Thoracic aorta (tissue), 2 donors: ENCODE measurements at places on chromosomes 3 and 15. TPM values are rescaled to one million over a fixed set of nuclear protein-coding genes. Genes with fewer than 3 reads are reported as not detected.

GRCh38 chr3:114439284-114439683 is 145.5 kb downstream of the TIGIT start:
- H3K4me3 ChIP-seq = no peak overlapping the region
- no peaks in the 10 kb centered on the region for H3K36me3 ChIP-seq
- no peaks in the 10 kb centered on the region for H3K27me3 ChIP-seq
- no peak for DNase-seq
- no peak overlapping the region for H3K27ac ChIP-seq

DNA sequence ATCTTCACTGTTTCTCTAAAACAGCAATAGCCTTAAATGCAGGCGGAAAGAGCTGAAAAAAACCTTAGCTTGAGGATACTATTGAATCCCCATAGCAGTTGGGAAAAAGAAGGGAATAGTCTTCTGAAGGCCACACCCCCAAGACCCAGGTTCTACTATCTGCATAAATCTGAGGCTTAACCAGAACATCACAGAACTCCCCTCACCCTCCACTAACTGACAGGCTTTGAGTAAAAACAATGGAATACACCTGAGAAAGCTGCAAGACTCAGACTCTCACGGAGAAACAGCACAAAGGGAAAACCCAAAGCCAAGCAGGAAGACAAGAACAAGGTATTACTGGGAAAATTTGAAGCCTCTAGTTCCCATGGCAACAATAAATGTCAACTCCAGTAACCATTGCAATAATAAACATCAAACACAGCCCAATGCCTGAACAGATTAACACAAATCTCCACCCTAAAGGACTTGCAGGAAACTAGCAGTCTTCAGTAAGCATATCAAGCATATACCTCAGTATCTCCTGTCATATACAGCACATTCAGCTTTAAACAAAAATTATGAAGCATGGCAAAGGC is 56.4 kb downstream of the TMCC1 start:
- H3K36me3 ChIP-seq = no peaks in the 10 kb centered on the region
- H3K4me3 ChIP-seq = no peak overlapping the region
- H3K4me1 ChIP-seq = peaks cover 24% of the 10 kb centered on the region
- no peaks in the 10 kb centered on the region for H3K27me3 ChIP-seq
- H3K27ac ChIP-seq = no peak overlapping the region
- no peak for DNase-seq

- H3K4me1 ChIP-seq = peaks cover 12% of the 10 kb centered on the region
- H3K27me3 ChIP-seq = no peaks in the 10 kb centered on the region
- H3K36me3 ChIP-seq = peaks cover 29% of the 10 kb centered on the region
Measured at GRCh38 chr3:33385423-33385822, 54.8 kb downstream of the UBP1 start.

DNA sequence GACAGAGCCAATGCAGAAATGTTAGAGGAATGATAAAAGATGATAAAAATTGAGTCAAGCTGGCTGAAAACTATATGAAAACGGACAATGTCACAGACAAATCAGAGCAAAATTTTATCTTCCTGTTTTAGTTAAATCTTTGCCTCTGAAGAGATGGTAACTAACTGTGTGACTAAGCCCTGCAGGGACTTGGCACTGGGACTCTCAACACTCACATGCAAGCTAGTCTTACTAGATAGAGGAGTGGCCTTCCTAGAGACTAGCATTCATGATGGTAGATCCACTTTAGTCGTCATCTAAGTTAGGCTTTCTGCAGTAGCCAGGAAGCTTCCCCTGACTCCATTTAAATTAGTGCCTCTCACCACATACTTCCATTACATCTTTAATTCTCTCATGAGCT is 4.1 kb downstream of the CCDC191 start:
- H3K36me3 ChIP-seq = no peaks in the 10 kb centered on the region
- no peak overlapping the region for H3K27ac ChIP-seq
- peaks cover 3% of the 10 kb centered on the region for H3K4me1 ChIP-seq
- H3K27me3 ChIP-seq = no peaks in the 10 kb centered on the region

GRCh38 chr3:60228823-60229222 is 1022.4 kb downstream of the FHIT start:
- no peak for DNase-seq
- H3K27me3 ChIP-seq = no peaks in the 10 kb centered on the region
- H3K36me3 ChIP-seq = no peaks in the 10 kb centered on the region
- H3K27ac ChIP-seq = no peak overlapping the region
- H3K4me3 ChIP-seq = no peak overlapping the region
- no peaks in the 10 kb centered on the region for H3K4me1 ChIP-seq

DNA sequence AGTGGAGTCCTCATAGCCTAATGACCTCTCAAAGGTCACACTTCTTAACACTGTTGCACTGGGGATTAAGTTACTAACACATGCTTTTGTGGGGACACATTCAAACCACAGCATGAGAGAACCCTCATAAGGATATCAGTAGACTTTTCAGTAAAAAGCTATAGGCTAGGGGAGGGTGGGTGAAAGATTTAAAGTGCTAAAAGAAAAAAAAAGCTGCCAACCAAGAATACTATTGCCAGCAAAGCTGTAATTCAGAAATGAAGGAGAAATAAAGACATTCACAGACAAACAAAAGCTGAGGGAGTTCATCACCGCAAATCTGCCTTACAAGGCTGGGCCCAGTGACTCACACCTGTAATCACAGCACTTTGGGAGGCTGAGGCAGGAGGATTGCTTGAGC is 50.4 kb upstream of the PRSS50 start:
- no peaks in the 10 kb centered on the region for H3K36me3 ChIP-seq
- H3K4me3 ChIP-seq = no peak overlapping the region
- no peak overlapping the region for H3K27ac ChIP-seq
- no peak for DNase-seq

DNA sequence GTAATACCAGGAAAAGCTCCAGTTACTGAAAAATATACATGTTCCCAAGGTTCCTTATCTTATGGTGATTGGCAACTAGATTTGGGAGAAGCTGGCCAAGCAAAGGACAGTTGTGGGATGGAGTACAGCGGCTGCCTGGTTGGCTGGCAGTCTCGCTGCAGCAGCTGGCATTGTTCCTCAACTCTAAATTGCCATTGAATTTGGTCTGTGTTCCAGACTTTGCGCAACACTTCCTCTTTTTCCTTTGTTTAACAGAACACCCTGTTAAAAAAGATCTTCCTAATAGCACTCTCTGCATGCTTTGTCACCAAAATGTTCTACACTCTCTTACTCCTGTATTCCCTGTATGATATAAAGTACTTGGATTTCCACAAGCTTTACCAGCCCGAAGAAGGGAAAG is 420.6 kb upstream of the RBMS3 start:
- H3K27me3 ChIP-seq = no peaks in the 10 kb centered on the region
- peak overlapping the region; percentile 74 for H3K27ac ChIP-seq
- peaks cover 18% of the 10 kb centered on the region for H3K4me1 ChIP-seq
- no peaks in the 10 kb centered on the region for H3K36me3 ChIP-seq
- peak overlapping the region; percentile 46 for H3K4me3 ChIP-seq

GRCh38 chr3:39260957-39261356 is 18.9 kb downstream of the CX3CR1 start:
- H3K4me3 ChIP-seq = no peak overlapping the region
- H3K27me3 ChIP-seq = no peaks in the 10 kb centered on the region
- H3K27ac ChIP-seq = no peak overlapping the region
- H3K36me3 ChIP-seq = no peaks in the 10 kb centered on the region
- peaks cover 17% of the 10 kb centered on the region for H3K4me1 ChIP-seq

- no peaks in the 10 kb centered on the region for H3K27me3 ChIP-seq
- no peak for DNase-seq
- H3K4me3 ChIP-seq = no peak overlapping the region
- H3K4me1 ChIP-seq = no peaks in the 10 kb centered on the region
- H3K36me3 ChIP-seq = no peaks in the 10 kb centered on the region
Measured at GRCh38 chr3:129205109-129205832, 21.6 kb upstream of the CNBP start.

GRCh38 chr3:127667119-127667681 is 5.6 kb upstream of the ABTB1 start:
- no peaks in the 10 kb centered on the region for H3K36me3 ChIP-seq
- DNase-seq = no peak
- no peak overlapping the region for H3K4me3 ChIP-seq

DNA sequence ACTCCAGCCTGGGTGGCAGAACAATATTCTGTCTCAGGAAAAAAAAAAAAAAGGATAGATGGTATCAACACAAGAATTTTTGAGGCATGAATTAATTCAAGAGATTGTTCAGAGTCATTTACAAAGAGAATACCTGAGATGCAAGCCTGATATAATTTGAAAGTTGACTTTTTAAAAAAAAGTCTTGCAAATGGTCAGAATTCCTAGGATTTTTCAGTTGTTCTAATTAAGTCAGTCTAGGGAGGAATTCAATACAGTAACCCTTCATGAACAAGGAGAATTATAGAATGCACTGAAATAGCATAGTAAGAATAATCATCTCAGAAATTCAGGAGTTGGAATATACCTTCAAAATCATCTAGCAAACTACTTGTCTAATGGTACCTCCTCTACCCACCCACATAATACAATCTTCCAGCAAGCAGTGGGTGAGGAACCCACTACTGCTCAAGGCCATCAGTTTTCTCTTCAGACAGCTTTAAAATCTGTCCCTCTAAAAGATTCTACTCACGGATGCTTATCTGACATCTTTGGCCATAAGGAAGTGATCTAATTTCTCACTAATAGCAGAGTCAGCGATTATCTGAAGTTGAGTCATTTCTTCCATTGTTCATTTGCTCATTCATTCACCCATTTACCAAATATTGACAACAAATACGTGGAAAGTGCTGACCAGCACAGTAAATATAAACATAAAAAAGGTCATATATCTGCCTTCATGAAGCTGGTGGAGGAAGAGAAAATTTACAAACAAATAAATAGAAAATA is 159.6 kb downstream of the GREM1 start:
- peaks cover 3% of the 10 kb centered on the region for H3K4me1 ChIP-seq
- H3K27ac ChIP-seq = no peak overlapping the region
- no peaks in the 10 kb centered on the region for H3K36me3 ChIP-seq
- H3K4me3 ChIP-seq = no peak overlapping the region
- no peaks in the 10 kb centered on the region for H3K27me3 ChIP-seq

- H3K27me3 ChIP-seq = no peaks in the 10 kb centered on the region
- no peaks in the 10 kb centered on the region for H3K36me3 ChIP-seq
- H3K4me3 ChIP-seq = no peak overlapping the region
- DNase-seq = no peak
- no peak overlapping the region for H3K27ac ChIP-seq
Measured at GRCh38 chr3:100893108-100893507, 100.1 kb downstream of the ABI3BP start.

DNA sequence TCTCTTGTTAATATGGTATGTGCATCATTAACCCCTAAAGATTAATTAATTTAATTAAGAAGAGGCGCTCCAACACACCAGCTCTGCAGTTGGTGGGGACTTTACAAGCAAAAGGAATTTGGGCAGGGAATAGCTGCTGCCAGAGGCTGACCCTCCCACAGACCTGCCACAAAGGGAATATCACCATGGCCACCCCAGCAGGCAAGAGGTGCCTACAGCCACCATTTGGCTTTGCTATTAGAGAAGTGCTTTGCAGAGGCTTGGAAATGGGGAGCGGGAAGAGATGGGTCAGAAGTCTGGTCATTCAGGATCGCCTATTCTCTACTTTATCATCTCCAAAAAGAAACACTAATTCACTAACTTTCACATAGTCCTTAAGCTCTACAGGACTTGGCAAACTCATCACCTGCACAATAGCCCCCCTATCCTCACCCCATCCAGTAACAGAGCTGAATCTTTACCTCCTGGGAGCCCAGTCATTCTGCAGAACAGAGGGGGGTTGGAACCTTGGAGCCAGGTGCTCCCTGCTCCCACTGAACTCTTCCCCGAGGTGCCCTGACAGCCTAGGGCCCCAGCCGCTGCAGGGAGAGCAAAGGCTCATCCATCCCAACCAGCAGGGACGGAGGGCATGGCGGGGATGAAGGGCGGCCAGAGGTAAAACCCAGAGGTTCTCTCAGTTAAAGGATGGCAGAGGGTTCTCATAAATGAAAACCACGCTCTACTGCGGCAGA is 29.7 kb downstream of the LRIG1 start:
- no peak for DNase-seq
- H3K4me1 ChIP-seq = peaks cover 29% of the 10 kb centered on the region
- no peaks in the 10 kb centered on the region for H3K36me3 ChIP-seq
- no peak overlapping the region for H3K27ac ChIP-seq
- no peak overlapping the region for H3K4me3 ChIP-seq

DNA sequence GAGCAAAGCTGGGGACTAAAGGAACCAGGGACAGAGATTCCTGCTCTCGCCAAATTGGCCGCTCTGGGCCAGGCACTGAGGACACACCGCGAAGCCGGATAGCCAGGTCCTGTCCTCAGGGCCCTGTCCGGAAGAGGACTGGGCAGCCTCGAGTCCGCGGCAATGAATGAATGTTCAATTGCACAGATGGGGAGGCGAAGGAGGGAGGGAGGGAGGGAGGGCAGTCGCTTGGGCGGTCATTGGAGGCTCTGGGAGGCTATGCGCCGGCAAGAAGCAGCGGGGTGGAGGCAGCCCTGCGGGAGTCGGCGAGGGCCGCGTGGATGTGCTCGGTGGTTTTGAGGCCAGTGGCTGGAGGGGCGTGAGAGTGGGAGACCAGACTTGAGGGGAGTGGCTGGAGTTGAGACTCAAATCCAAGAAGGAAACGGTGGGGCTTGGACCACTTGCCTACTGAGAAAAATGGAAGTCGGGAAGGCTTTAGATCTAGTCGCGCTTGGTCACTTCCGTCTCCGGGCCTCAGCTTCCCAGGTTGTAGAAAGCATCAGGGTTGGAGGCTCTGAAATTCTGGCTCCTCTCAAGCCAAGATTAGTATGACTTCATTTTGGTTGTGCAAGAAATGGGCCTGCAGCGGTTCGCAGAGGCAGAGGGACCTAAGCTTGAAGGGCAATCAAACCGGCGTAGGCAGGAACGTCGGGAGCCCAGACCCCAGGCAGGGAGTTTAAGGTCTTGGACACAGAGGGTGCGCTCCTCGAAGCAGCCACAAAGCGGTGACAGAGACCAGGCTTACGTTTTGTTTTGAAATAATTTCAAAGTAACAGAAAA is 21.1 kb upstream of the PLXND1 start:
- no peaks in the 10 kb centered on the region for H3K36me3 ChIP-seq
- no peak for DNase-seq
- H3K27ac ChIP-seq = peak overlapping the region; percentile 98
- H3K27me3 ChIP-seq = no peaks in the 10 kb centered on the region

GRCh38 chr3:22372292-22373062 is 621.5 kb upstream of the ZNF385D start:
- no peak overlapping the region for H3K27ac ChIP-seq
- peaks cover 5% of the 10 kb centered on the region for H3K27me3 ChIP-seq
- H3K4me3 ChIP-seq = peak overlapping the region; percentile 60
- no peaks in the 10 kb centered on the region for H3K36me3 ChIP-seq
- no peak for DNase-seq
- peaks cover 4% of the 10 kb centered on the region for H3K4me1 ChIP-seq

- H3K4me1 ChIP-seq = no peaks in the 10 kb centered on the region
- no peaks in the 10 kb centered on the region for H3K36me3 ChIP-seq
- no peak overlapping the region for H3K27ac ChIP-seq
- no peak for DNase-seq
Measured at GRCh38 chr3:173753593-173753992, 356.0 kb downstream of the NLGN1 start.

GRCh38 chr3:64417816-64418215 is 192.6 kb upstream of the PRICKLE2 start:
- H3K27ac ChIP-seq = no peak overlapping the region
- H3K4me1 ChIP-seq = no peaks in the 10 kb centered on the region

GRCh38 chr15:76951220-76951619 is 19.7 kb downstream of the RCN2 start:
- H3K4me3 ChIP-seq = no peak overlapping the region
- no peak overlapping the region for H3K27ac ChIP-seq
- H3K4me1 ChIP-seq = no peaks in the 10 kb centered on the region
- H3K36me3 ChIP-seq = peaks cover 5% of the 10 kb centered on the region
- no peaks in the 10 kb centered on the region for H3K27me3 ChIP-seq

Gene NR2F2
- total RNA-seq = 49.8 TPM

Gene PAQR9
- total RNA-seq = 0.21 TPM

Gene CELF6
- total RNA-seq = 4.1 TPM

Gene ST3GAL6
- 12.0 TPM for total RNA-seq

Gene ADCY5
- total RNA-seq = 123 TPM

Gene ATP13A5
- total RNA-seq = not detected

Gene TMEM40
- total RNA-seq = not detected

Gene SAMD7
- total RNA-seq = not detected
